ENCODE measurements at places on chromosomes 5 and 9.
A peak's percentile ranks its signal among the peaks of the same experiment; 100 is the strongest.

- DNase-seq: no peak
Measured at GRCh38 chr5:77225531-77225930, 15.1 kb downstream of the PDE8B start.

DNA sequence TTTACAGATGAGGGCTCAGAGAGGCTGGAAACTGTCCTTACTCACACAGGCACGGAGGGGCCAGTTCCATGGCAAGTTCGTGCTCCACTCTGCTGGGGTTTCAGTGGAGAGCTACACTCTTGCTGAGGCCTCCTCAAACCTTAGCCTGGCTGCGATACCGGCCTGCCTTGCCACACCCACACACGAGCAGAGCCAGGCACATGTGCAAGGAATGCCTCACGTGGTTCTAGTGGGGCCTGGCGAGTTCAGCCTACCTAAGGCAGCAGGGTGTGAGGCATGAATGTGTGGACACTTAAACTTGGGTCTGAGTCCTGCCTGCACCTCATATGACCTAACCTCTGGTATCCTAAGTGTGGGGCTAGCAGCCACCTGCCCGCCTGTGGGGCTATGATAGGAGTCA is 21.5 kb upstream of the PRDM12 start:
- no peak for DNase-seq

GRCh38 chr9:136739509-136739908 is 3.2 kb downstream of the LCN10 start:
- DNase-seq: no peak

DNA sequence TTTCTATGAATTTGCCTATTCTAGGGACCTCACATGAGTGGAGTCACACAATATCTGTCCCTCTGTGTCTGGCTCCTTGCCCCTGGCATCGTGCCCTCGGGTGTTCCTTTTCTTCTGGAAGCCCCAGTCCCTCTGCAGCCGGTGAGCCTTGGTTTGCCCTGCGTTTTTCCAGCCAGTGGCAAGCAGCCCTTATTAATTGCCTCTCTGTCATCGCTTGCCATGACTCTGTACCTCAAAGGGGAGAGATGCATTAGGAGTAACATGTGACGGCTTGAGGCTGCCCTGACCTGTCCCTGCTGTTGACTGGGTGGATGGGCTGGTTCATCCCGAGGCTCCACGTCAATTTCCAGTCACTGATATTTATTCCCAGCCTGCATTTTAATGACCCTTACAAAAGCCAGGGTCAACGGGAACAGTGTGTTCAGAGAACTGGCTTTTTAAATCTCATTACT is 87.3 kb downstream of the CFAP90 start:
- no peak for DNase-seq

- DNase-seq: peak; percentile 37
Measured at GRCh38 chr5:139961435-139962157, 81.5 kb downstream of the NRG2 start.

Measured in ecto neural progenitor cell (in vitro differentiated cells).